Stimulated activated CD4-positive, alpha-beta T cell treated with anti-CD3 and anti-CD28 coated beads, Interleukin-12 subunit alpha, Interleukin-12 subunit beta, amount 100 ng/mL, for 48 hours (primary cell): ENCODE measurements at places on chromosomes 1 and 21.

GRCh38 chr1:20178634-20179370, 7.1 kb upstream of the UBXN10 start:
- no peak for DNase-seq

DNA sequence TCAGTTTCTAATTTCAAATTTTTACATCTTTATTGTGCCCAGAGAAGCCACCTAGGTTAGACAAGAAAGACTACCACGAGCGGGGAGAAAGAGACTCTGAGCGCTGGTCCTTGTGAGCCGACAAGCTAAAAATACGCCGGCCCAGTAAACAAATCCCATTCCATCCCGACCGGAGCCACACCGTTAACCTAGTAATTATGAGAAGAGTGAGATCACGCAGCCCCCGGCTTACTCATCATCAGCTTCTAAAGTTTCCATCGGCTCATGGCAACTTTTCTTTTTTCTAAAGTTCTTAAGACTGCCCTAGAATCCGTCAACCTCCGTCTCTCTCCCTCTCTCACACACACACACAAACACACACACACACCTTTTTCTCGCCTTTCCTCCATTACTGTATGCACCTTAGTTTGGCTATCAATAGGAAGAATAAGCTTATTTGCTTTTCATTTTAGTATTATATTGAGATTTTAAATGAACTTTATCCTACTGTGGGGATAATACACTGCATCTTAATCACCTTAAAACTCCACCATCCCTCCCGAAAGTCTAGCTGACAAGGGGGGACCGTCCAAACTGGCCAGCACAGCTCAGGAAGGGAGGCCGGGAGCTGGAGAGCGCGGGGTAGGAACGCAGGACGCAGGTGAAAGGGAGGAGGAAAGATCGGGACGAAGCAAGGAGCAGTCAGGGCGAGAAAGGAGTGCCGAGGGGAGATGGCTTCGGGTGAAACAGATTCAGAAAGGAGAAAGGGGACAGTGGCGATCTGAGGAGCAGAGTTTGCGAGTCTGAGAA, 728 bp downstream of the OTUD7B start:
- peak; percentile 52 for DNase-seq

DNA sequence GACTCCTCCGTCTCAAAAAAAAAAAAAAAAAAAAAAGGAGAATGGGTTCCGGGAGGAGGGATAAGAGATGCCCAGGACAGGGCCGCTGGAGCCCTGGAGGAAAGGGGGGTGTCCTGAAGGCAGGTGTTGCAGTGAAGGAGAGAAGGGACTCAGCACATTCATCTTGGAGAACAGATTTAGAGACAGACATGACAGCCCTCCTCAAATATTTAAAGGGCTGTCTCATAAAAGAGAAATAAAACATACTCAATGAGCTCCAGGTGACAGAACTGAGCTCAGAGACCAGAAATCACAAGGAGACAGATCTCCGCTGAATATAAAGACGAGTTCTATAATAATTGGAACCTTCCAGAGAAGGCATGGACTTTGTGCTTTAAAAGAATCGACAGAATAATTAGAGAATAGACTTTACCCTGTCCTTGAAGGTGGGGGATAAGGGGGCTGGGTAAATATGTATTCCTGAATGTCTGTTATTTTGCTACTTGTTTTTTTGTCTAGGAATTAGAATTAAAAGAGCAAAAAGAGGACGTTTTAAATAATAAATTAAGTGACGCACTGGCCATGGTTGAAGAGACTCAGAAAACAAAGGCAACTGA, 52.0 kb upstream of the EFHD2 start:
- DNase-seq, result no peak

DNA sequence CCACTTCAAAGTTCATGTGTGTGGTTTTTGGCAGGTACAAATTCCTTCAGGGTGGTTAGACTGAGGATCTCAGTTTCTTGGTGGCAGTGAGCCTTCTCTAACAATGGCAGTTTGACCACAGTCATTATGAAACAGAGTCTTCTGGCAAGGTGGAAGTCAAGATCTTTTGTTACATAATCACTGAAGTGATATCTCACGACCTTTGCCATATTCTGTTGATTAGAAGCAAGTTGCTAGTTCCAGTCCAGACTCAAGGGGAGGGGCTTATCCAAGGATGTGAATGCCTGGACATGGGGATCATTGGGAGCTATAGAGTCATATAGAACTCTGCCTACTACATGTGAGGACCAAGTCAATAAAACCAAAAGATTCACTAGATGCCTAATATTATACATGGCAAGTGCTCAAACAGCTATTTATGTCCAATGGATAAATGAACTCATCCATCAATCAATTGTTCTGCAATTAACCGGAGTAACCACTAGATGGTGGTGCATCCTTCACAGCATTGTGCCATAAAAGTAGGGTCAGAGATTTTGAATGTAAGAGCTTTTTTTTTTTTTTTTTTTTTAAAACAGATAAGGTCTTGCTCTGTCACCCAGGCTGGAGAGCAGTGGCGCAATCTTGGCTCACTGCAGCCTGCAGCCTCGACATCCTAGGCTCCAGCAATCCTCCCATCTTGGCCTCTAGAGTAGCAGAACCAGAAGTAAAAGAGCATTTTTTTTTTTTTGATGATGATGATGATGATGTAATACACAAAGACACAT, 131.9 kb downstream of the CRB1 start:
- DNase-seq, result no peak

- DNase-seq, result peak; percentile 55
Measured at GRCh38 chr1:100440075-100440809, 87.9 kb downstream of the CDC14A start.

DNA sequence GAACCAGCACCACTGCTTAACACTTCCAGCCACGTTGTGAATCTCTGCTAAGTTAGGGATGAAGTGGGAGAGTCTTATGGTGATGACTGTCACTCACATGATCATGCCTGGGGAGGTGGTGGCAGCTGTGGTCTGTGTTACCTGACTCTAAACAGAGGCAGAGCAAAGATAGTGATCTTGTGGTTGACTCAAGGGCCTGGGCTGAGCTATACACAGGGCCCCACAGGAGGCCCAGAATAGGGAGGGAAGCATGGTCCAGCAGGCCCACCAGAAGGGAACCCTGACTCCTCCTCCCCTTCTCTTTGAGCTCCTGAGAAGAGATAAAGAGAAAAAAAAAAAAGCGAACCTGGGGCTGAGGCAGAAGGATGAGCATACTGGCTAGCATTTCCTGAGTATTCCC, 55.0 kb downstream of the PLXNA2 start:
- no peak for DNase-seq

DNA sequence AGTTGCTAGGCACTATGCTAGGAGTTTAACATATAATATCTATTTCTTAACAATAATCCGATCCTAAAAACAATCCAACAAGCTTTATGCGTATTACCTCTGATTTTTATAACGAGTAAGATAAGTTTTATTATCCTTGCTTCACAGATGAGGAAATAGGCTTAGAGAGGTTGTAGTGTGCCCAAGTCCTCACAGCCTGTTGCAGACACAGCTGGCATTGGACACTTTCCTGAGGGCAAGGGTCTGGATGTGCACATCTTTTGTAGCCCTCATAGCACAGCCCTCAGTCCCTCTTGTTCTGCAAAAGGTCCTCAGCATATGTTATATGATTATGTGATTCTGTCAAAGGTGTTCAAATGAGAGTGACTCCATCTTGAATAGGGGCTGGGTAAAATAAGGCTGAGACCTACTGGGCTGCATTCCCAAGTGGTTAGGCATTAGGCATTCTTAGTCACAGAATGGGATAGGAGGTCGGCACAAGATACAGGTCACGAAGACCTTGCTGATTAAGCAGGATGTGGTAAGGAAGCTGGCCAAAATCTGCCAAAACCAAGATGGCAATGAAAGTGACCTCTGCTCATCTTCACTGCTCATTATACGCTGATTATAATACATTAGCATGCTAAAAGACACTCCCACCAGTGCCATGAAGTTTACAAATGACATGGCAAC, 75.7 kb upstream of the F3 start:
- no peak for DNase-seq

DNA sequence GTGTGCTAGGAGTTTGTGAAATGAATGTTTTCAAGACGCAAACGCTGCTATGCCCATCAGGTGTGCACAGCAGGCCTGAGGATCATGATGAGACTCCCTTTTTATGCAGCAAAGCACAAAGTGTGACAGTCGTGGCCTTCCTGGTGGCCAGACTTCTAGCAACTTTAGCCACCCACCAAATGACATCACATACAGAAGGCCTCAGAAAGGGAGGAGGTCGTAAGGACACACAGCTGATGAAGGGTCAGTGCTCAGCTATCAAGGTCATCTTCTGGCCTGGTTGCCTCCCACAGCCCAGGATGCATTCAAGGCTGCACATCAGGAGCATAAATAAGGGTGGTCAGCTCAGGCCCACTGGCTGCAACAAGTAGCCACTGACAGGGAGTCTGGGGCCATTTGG, 36.6 kb downstream of the BMP8A start:
- no peak for DNase-seq

- no peak for DNase-seq
Measured at GRCh38 chr1:227489572-227489971, 73.8 kb upstream of the ZNF678 start.

GRCh38 chr1:221714227-221715152, 27.4 kb downstream of the DUSP10 start:
- DNase-seq, result no peak

DNA sequence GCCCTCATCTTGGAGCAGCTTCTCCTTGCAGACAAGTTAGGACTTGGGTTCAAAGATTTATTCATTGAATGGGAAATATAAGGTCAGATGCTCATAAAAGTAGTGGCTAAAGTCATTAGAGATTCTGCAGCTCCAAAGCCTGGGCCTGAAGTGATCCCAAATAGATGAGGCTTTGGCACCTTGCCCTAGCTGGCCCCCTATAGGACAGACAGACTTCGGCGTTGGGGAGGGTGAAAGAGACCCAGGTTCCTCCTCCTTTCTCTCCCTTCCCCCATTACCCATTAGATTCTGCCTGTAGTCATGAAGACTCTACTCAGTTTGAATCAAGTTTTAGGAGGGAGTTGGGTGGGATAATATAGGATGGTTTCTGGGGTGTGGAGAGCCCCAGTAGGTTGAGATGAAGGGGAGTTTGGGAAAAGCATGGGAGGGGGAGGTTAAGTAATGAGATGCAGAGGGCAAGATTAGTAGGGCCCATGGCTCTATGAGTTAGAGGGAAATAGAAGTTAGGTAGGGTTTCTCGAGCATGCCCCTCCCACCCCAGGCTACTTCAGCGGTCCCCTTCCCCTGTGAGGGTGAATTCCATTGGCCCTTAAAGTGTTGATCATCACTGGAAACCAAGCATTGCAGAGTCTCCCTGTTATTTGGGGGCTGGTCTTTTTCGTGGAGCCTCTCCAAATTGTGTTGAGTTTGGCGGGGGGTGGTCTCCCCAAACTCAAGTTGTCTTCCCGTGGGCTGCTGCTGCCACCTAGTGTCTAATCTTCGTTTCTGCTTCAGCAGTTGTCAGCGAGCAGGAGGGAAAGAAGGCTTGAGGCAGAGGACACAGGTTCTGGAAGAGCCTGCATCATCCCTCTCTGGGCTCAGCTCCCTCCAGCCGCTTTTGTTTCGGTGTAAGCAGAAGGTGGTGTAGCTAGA, 2.1 kb upstream of the AHDC1 start:
- no peak for DNase-seq

DNA sequence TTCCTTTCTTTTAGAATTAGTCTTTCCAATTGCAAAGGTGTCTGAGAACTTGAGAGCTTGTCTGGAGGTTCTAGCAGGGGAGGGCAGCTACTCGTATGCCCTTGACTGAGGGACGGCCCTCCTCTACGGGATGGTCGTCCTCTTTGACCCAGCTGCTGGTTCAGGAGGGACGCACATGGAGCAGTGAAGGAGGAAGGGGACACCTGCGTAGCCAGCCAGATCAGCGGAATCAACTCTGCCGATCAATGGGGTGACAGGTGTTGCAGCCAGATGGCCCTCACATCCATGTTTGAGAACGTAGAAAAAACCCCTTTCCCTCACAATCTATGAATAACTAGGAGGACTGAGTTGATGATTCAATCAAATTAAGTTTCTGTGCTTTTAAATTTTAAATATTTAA, 15.7 kb upstream of the A3GALT2 start:
- no peak for DNase-seq

DNA sequence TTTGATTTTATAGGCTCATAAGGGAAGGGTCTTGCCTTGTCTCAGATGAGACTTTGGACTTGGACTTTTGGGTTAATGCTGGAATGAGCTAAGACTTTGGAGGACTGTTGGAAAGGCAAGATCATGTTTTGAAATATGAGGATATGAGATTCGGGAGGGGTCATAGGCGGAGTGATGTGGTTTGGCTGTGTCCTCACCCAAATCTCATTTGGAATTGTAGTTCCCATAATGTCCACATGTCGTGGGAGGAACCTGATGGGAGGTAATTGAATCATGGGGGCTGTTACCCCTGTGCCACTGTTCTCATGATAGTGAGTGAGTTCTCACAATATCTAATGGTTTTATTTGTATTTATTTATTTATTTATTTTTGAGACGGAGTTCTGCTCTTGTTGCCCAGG, 6.9 kb upstream of the CSDE1 start:
- DNase-seq, result no peak

DNA sequence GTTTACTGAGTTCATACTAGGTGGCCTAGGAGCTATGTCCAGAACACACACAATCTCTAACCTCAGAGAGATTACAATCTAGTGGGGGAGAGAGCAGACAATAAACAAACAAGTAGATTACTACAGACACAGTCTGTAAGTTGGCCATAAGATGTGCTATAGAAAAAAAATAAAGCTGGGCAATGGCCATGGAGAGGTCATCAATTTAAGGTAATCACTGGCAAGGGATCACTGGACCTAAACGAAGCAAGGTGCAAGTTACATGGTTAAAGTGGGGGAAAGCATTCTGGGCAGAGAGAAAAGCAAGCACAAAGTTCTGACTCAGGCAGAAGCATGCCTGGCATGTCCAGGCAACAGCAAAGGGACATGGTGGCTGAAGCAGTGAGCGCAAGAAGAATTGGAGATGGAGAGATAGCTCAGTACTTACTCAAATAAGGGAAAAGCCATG, 147.0 kb downstream of the RERE start:
- DNase-seq, result no peak

GRCh38 chr1:55413286-55413685, 198.1 kb upstream of the USP24 start:
- DNase-seq, result no peak

GRCh38 chr1:66327588-66327987, 206.4 kb upstream of the SGIP1 start:
- no peak for DNase-seq

GRCh38 chr1:68479501-68479900, 17.4 kb downstream of the DEPDC1 start:
- DNase-seq, result no peak

GRCh38 chr1:71026093-71026492, 21.5 kb downstream of the PTGER3 start:
- DNase-seq, result no peak

DNA sequence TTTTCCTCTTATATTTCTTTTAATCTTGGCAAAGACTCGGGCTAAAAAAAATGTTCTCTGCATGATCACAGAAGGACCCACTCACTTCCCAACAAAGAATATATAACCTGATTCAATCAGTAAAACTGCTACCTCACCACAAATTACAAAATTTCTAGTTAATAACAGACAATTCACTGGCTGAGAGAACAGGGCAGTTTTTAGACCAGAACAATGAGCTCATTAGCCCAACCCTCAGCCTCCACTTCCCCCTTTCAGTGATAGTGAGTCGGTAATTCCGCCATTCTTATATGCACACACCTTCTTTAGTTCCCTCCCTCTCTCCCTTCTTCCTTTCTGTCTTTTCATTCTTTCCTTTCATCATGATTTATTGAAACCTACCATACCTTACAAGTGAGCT, 8.9 kb downstream of the SIPA1L2 start:
- no peak for DNase-seq

- DNase-seq, result no peak
Measured at GRCh38 chr1:15876357-15877055, 29.0 kb downstream of the SPEN start.
